ENCODE measurements at places on chromosomes 2 and 18.

- DNase-seq: no peak
Observed at GRCh38 chr18:27863780-27864430, 313.0 kb downstream of the CDH2 start.

GRCh38 chr2:215901796-215902195 lies 111.6 kb downstream of the MREG start:
- DNase-seq: no peak

DNA sequence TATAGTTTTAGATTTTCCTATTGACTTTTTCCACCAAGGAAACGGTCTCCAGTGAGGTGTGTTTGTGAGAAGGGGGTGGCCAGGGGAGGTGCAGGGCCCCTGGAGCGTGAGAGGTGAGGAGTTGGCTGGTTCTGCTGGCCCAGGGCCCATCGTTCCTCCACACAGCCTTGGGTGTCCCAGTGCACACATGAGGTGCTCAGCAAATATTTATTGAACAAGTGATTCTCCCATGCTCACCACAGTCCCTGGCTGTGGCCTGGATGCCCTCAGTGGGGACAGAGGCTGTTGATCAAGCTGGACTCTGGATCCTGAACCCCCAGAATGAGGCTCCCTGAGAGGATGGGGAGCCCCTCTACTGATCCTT lies 5.0 kb downstream of the HAAO start:
- DNase-seq: no peak

DNA sequence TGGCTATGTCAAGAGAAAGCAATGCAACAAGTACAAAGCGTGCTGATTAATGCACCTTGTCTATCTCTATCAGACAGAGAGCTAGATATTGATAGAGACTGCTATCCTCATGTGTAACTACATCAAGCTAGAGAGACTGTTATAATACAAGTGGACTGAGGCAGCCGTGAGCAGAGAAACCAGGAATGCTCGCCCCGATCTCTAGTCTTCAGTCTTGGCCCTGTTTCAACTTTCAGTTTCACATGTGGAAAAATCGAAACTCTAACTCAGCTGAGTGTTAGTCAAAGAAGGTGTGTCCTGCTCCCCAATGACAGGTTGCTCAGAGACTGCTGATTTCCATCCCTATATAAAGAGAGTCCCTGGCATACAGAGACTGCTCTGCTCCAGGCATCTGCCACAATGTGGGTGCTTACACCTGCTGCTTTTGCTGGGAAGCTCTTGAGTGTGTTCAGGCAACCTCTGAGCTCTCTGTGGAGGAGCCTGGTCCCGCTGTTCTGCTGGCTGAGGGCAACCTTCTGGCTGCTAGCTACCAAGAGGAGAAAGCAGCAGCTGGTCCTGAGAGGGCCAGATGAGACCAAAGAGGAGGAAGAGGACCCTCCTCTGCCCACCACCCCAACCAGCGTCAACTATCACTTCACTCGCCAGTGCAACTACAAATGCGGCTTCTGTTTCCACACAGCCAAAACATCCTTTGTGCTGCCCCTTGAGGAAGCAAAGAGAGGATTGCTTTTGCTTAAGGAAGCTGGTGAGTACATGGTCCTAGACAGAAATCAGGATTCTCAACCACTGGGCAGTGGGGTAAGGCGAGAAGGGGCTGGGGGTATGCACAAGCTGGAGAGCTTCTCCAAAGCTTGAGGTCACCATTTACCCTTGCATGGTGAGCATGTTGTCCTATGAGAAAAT lies at the start of gene RSAD2:
TSS of gene RSAD2 (plus strand) at position 376 of the 903 bp plus-strand sequence. CDS start at position 400, 24 bp downstream.
- peak; percentile 8 for DNase-seq

DNA sequence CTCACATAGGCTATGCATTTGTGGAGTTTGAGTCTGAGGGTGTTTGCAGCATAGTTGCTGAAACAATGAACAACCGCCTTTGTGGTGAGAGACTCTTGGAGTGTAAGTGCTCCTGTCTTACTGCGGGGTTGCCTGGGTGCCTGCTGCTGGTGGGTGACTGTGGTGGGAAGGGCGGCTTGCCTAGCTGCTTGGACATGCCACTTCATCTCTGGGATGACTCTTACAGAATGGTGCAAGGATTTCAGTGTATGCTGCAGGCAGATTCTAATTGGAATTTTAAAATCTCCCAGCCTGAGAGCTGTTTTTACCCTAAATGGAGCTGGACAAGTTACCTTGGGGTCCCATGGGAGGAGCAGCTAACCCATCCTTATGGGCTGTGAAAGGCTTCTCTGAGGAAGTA lies 50.1 kb downstream of the CYP27C1 start:
- DNase-seq: no peak

- no peak for DNase-seq
Observed at GRCh38 chr2:41873102-41874031, 174.5 kb upstream of the PKDCC start.

GRCh38 chr2:66443186-66443978 lies 8.5 kb downstream of the MEIS1 start:
- DNase-seq: no peak

- DNase-seq: no peak
Observed at GRCh38 chr18:28208268-28208667, 31.3 kb upstream of the CDH2 start.

- DNase-seq: no peak
Observed at GRCh38 chr2:32559136-32559535, 68.7 kb upstream of the TTC27 start.
